Thymus (tissue), 14 donors: ENCODE measurements at places on chromosomes 12 and 14. TPM values are rescaled to one million over a fixed set of nuclear protein-coding genes. Genes with fewer than 3 reads are reported as not detected.

DNA sequence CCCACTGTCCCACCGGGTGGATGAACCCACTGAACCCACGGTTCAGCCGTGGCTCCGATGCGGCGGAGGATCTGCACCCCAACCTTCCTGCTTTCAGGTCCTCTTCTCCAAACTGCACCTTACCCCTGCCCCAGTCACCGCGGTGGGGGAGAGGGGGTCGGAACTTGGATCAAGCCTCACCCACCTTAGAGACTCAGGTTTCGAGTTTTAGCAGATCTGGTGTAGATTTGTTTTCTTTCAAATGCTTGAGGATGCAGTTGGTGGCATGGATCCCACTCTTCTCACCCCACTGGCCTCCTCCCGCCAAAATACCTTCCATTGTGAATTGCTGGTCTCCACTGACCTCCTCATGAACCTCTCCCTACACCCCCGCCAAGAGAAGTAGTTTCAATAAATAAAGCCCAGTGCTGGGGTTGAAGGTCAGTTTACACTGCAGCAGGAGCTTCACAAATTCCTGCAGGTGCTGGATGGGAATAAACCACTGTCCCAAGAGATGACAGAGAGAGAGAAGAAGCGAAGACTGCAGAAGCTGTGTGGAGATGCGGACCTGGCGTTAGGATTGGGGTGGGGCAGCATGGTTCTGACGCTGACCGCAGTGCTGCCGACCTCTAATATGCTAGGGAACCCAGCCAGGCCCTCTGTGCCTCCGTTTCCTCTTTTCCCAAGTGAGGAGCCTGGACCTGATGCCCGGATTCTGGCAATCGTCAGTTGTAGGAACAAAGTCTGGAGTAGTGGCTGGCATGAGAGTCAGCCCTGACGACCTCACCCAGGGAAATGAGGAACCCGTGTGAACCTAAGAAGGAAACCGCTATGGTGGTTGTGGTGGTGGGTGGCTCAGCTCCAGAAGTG lies 7.4 kb downstream of the TTC6 start:
- no peaks in the 10 kb centered on the region for H3K36me3 ChIP-seq
- DNase-seq, result no peak
- peaks cover 67% of the 10 kb centered on the region for H3K27me3 ChIP-seq
- H3K27ac ChIP-seq, result no peak overlapping the region

DNA sequence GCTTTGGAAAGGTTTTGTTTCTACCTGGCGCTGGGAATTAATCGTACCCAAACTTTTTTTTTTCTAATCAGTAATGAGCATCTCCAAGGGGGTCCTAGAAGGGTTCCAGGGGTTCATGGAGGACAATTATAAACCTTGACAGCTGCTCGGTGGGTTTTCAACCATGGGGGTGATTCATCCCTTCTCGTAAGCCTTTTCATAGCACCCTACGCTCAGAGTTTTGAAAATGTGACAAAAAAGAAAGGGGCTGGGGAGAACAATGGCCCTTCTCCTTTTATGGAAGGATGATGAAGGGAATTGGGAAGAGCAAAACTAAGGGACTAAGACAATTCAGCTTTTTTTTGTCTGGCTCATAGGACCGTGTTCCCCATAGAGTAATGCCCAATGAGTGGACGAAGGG lies 196.7 kb downstream of the ZFP36L1 start:
- H3K4me3 ChIP-seq, result no peak overlapping the region
- peaks cover 40% of the 10 kb centered on the region for H3K4me1 ChIP-seq
- DNase-seq, result no peak

GRCh38 chr14:46048127-46048526 lies 603.5 kb downstream of the RPL10L start:
- H3K27ac ChIP-seq, result no peak overlapping the region
- H3K36me3 ChIP-seq, result no peaks in the 10 kb centered on the region
- DNase-seq, result no peak
- no peaks in the 10 kb centered on the region for H3K4me1 ChIP-seq
- H3K4me3 ChIP-seq, result no peak overlapping the region
- no peaks in the 10 kb centered on the region for H3K27me3 ChIP-seq

DNA sequence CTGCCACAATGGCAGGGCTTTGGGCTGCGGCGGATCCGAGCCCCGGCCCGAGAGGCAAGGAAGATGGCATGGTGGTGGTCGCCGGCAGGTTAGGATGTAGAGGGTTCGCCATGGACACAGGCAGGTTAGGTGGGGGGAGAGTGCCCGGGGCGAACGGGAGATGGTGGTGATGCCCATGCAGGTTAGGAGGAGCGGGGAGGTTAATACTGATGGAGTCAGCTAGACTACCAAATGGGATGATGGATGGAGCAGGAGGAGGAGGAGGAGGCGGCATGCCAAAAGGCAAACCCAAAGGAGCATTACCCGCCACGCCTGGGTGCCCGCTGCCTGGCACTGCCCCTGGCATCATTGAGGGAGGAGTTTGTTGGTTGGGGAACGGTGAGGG lies 6.2 kb downstream of the MYL6 start:
- no peaks in the 10 kb centered on the region for H3K27me3 ChIP-seq
- no peak overlapping the region for H3K4me3 ChIP-seq
- peak overlapping the region; percentile 20 for H3K27ac ChIP-seq
- H3K4me1 ChIP-seq, result peaks cover 20% of the 10 kb centered on the region
- peaks cover 94% of the 10 kb centered on the region for H3K36me3 ChIP-seq

SSTR1 gene
- 0.09 TPM for total RNA-seq

GRCh38 chr12:112537710-112538396 lies 119.1 kb downstream of the PTPN11 start:
- H3K4me3 ChIP-seq, result no peak overlapping the region
- no peaks in the 10 kb centered on the region for H3K36me3 ChIP-seq
- H3K4me1 ChIP-seq, result no peaks in the 10 kb centered on the region
- no peaks in the 10 kb centered on the region for H3K27me3 ChIP-seq

DNA sequence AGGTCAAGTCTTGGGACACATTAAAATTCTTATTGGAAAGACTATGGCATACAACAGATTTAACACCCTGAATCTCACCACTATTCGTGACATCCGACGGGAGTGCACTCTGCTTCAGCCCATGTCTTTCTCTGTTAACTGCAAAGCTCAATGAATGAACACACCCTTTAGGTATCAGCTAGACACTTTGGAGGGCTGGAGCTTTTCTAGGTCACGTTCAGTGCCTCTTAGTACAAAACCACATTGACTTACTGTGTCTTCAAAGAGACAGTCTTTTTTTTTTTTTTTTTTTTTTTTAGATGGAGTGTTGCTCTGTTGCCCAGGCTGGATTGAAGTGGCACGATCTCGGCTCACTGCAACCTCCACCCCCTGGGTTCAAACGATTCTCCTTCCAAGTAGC lies 80.6 kb downstream of the GLT1D1 start:
- no peak overlapping the region for H3K27ac ChIP-seq
- no peak for DNase-seq
- H3K36me3 ChIP-seq, result no peaks in the 10 kb centered on the region
- H3K27me3 ChIP-seq, result no peaks in the 10 kb centered on the region
- H3K4me3 ChIP-seq, result no peak overlapping the region

DNA sequence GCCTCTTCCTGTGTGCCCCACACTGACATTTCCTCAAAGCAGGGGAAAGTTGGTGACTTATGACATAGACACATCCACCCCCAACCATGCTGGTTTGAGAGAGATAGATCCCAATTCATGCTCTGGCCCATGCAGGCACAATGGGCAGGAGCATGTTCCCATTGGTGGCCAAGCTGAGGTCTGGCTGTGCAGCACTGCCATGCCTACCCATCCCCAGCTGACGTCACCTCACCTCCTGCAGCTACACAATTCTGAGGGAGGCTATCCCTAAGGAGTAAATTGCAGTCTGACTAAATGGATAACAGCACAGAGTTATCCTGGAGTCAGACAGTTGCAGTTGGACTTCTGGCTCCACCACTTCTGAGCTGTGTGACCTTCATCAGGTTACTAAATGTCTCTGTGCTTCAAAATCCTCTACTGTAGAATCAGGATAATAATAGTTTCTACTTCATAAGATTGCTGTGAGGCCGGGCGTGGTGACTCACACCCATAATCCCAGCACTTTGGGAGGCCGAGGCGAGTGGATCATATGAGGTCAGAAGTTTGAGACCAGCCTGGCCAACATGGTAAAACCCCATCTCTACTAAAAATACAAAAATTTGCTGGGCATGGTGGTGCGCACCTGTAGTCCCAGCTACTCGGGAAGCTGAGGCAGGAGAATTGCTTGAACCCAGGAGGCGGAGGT lies 323.9 kb downstream of the BCL11B start:
- peaks cover 14% of the 10 kb centered on the region for H3K4me1 ChIP-seq
- H3K4me3 ChIP-seq, result no peak overlapping the region
- H3K27ac ChIP-seq, result no peak overlapping the region
- H3K27me3 ChIP-seq, result no peaks in the 10 kb centered on the region

- DNase-seq, result no peak
- H3K4me3 ChIP-seq, result no peak overlapping the region
- no peaks in the 10 kb centered on the region for H3K27me3 ChIP-seq
- H3K4me1 ChIP-seq, result no peaks in the 10 kb centered on the region
- no peaks in the 10 kb centered on the region for H3K36me3 ChIP-seq
These were observed 17.9 kb upstream of the PTGR2 start for GRCh38 chr14:73833530-73834260.

TDG gene
- 50.9 TPM for total RNA-seq

- H3K4me1 ChIP-seq, result no peaks in the 10 kb centered on the region
- H3K27me3 ChIP-seq, result no peaks in the 10 kb centered on the region
- no peak overlapping the region for H3K4me3 ChIP-seq
- H3K27ac ChIP-seq, result no peak overlapping the region
- no peaks in the 10 kb centered on the region for H3K36me3 ChIP-seq
These were observed 276.5 kb downstream of the TMEM132C start for GRCh38 chr12:128543460-128543859.
